LoVo (cell line): ENCODE measurements at places on chromosomes 5 and 9.

- no peak for DNase-seq
These were observed 112.3 kb downstream of the MARCHF3 start for GRCh38 chr5:126917918-126918614.

DNA sequence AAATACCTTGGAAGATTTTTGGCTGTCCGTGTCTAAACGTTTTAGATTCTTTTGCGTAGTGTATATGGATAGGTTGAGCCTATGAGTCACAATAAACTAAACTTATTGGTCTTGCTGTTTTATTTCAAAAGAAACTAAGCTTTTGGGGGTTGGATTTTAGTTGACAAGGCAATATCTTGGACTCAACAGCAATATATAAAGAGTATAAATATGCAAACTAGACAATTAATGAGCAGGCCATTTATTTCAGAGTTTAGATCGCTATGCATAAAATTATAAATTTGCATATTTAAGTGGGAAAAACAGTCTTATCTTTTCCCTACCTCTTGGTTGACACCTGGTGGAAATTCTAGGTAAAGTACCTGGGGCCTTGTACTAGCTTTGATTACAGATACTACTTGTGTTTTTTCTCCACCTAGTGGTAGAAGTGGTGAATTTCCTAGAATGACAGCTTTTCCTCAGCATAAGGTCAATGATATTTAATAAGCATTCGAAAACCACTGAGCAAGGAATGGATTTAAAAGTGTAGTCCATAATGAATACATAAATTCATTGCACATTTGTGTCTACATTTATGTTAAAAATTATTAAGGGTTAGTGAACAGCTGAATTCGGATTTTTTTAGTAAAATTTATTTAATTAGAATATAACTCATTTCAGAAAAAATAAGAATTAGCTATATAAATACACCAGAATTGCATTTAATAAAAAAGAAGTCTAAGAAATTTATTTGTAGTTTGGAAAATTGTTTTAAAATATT is 1.7 kb upstream of the ARRDC3 start:
- peak; percentile 92 for DNase-seq

GRCh38 chr5:42930934-42931333 is 109.2 kb downstream of the ANXA2R start:
- DNase-seq = no peak

DNA sequence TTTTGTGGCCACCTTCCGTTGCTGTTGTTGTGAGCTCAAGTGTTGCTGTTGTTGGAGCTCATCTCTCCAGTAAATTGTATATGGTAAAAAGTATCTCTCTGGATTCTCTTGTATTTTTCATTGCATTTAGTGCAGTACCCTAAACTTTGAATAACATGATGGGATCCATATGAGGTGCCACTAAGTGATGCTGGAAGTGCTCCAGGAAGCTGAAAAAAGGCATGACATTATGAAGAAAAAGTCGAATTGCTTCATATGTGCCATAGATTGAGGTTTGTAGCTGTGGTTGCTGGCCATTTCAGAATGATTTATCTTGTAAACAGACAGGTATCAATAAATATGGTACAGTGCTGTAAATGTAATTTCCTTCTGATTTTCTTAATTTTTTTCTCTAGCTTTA is 5.5 kb downstream of the MARCHF6 start:
- no peak for DNase-seq

DNA sequence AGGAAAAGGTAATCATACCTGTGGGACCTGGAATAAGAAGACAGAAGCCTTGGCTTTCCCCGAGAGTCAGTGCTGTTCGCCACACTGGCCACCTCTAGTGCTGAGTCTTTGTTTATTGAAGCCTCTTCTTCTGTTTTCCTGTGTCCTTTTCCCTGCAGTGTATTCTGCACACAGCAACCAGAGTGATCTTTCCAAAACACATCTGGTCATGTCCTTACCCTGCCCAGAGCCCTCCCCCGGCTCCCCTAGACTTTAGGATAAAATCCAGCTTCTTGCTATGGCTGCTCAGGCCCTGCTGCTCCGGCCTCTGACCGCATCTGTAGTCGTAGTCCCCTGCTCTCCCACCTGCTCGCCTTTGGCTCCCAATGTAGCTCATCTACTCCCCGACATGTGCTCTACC is 28.3 kb downstream of the GALNT10 start:
- DNase-seq = no peak

DNA sequence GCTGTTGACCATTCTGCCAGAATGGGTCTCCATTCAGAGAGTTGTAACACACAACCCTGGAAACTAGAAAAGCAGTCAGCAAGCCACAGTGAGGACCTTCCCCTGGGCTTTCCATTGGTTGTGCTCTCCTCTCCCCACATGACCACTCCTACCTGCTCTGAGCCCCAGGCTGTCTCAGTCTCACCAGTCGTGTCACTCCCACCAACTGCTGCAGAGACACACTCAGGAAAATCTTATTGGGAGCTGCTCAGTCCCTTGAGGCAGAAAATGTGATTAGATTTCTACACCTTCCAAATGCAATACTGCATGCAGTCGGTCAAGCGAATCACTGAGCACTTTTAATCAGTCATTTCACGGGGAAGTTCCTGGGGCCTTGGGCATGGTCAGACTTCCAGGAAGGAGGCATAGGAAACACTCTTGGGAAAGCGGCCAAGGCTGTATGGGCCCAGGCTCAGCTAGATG is 284.2 kb upstream of the NMUR2 start:
- no peak for DNase-seq

DNA sequence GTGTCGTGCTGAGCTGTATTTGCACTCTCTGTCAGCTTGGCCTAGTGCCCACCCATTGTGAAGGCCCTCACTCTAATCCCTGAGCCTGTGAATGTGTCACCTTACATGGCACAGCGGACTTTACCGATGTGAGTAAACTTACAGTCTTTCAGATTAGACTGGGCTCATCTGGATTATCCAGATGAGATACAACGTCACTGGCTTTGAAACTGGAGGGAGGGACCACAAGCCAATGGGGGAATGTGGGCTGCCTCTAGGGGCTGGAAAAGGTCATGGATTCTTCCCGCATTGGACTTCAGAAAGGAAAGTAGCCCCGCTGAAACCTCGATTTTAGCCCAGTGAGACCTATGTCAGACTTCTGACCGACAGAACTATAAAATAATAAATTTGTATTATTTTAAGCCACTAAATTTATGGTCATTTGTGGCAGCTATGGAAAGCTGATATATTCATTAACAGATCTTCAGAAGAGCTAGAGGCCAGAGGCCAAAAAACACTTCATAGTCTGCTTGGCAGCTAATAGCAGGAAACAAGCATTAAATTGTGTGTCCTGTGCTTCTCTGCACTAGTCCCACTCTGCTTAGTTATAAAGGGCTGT is 139.0 kb upstream of the GAS1 start:
- no peak for DNase-seq

- no peak for DNase-seq
These were observed 118.6 kb downstream of the HMHB1 start for GRCh38 chr5:143930561-143930960.

- DNase-seq = no peak
These were observed 190.9 kb downstream of the RFK start for GRCh38 chr9:76203373-76203772.

DNA sequence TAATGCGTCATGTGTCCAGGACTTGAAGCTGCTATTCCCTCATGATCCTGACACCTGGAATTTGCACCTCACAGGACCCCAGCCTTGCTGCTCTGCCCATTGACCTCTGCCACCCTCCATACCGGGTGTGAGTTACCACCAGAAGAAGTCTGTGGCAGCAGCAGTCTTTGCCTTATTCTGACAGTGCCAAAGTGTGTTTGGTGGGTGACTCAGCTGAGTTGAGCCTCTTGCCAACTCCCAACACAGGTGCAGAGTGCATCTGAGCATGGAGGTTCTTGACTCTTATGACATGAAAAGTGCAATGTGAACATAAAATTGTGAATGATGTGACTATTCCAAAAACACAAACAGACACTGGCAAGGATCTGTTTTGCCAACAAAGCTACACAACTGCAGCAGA is 1166.5 kb upstream of the CDH18 start:
- DNase-seq = no peak

DNA sequence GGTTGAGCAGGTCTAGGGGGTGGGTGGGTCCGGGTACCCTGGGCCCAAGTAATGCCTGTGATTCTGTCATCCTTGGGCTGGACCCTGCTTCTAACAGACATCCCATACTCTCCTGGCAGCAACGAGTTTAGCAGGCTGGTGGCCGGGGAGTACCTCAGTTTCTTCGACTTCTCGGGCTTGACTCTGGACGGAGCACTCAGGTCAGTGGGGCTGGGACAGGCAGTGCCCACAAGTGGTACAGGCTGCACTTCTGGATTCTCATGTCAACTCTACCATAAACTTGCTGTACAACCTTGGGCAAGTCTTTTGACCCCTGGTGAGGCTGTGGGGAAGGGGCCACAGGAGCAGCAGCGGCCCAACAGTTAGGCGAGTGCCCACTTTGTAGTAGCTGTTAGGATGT is 21.8 kb downstream of the PSD2 start:
- DNase-seq = no peak

- DNase-seq = no peak
These were observed 44.9 kb downstream of the PFDN1 start for GRCh38 chr5:140258016-140258415.

DNA sequence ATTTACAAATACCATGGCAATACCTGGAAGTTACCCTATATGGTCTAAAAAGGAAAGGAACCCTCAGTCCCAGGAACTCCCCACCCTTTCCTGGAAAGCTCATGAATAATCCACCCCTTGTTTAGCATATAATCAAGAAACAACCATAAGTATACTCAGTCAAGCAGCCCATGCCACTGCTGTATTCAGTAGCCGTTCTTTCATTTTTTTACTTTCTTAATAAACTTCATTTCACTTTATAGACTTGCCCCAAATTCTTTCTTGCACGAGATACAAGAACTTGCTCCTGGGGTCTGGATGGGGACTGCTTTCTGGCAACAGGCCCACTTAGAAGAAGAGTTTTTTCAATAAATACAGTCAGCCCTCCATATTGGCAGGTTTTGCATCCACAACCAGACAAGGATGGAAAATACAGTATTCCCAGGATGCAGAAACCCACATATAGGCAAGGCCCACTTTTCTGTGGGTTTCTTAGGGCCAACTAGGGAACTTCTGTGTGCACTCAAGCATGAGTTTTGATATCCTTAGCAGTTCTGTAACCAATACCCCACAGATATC is 2.8 kb upstream of the TBCA start:
- no peak for DNase-seq

DNA sequence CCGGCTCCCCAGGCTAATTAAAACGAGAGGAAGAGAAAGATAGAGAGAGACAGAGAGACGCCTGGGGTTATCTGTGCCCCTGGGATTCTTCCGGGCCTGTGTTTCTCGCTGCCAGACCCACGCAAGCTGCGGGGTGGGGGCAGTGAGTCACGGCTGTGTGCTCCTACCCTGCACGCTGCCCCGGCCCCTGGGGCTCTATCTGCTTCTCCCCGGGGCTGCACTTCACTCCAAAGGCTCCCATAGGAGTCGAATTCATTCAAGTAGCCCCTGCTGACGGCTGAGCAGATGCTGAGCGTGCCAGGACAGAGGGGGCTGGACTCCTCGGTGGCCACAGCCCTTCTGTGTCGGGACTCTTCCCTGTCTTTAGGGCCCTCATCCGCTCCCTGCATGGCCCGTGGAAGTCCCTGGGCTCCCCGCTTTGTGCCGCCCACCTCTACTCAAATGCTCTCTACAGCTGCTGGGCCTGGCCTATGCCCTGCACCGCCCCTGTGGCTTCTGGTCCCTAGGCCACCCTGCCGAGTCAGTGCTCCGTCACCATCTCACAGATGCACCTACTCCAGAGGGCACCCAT is 22.8 kb downstream of the SARDH start:
- DNase-seq = no peak

- no peak for DNase-seq
These were observed 73.2 kb downstream of the WNK2 start for GRCh38 chr9:93256878-93257807.

- DNase-seq = no peak
These were observed 71.3 kb upstream of the VCAN start for GRCh38 chr5:83400241-83400640.
